ENCODE measurements at places on chromosomes 12 and 14.
A peak's percentile ranks its signal among the peaks of the same experiment; 100 is the strongest.

DNA sequence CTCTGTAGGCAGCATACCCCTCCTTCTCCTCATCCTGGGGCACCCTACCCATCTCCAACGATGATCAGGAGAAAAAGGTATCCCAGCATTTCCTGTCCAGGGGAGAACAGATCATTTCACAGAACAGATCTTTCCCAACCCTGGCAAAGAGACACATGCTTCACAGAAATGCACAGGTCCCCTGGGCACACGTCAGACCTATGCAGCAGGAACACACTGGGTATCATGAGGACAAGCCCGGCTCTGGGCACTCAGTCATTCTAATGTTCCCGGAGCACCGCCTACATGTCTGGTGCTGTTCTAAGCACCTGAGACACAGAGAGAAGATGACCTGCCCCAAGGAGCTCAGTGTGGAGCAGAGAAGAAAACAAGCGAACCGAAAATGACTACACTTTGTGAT is 56.2 kb downstream of the ACTN1 start:
- DNase-seq, result no peak

- no peak for DNase-seq
These were observed 663.4 kb downstream of the SLC16A7 start for GRCh38 chr12:60259225-60259624.

- no peak for DNase-seq
These were observed 86.6 kb downstream of the PPP1R12A start for GRCh38 chr12:79848339-79848738.

- no peak for DNase-seq
These were observed 54.0 kb upstream of the ELK3 start for GRCh38 chr12:96140174-96140573.

DNA sequence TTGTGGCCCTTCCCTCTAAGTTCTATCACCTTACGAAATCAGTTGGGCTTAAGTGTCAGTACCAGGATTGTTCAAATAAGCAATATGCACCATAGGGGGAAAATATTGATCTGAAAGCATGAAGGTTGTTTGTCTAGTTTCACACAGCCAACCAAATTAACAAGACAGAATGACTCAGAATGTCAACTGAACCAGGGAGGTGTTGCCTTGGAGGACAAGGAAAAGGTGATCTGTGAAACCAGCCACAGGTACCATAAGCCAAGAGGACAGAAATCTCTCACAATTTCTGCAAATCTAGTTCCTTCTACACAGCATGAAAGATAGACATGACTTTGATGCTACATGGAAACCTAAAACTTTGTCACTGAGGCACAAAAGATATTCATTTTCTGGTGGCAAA is 297.9 kb downstream of the BCL11B start:
- DNase-seq, result no peak

DNA sequence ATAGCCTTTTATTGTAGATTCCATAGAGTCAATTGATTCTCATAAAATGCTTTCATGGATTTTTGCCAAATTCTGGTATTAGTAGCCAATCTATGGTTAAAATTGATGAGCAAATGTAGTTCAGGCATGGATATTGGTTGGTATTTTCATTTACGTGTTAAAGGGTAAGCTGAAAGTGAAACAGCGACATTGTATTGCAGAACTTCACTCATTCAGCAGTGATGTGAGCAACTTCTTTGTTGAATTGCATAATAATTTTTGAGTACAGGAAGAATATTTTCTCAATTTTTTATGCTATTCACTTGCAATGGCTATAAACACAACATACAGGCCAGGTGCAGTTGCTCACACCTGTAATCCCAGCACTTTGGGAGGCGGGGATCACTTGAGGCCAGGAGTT is 24.2 kb upstream of the FAM222A start:
- no peak for DNase-seq

GRCh38 chr14:69242311-69243224 is 17.4 kb upstream of the GALNT16 start:
- DNase-seq, result no peak

- DNase-seq, result no peak
These were observed 2.9 kb upstream of the CLMN start for GRCh38 chr14:95322651-95323050.

DNA sequence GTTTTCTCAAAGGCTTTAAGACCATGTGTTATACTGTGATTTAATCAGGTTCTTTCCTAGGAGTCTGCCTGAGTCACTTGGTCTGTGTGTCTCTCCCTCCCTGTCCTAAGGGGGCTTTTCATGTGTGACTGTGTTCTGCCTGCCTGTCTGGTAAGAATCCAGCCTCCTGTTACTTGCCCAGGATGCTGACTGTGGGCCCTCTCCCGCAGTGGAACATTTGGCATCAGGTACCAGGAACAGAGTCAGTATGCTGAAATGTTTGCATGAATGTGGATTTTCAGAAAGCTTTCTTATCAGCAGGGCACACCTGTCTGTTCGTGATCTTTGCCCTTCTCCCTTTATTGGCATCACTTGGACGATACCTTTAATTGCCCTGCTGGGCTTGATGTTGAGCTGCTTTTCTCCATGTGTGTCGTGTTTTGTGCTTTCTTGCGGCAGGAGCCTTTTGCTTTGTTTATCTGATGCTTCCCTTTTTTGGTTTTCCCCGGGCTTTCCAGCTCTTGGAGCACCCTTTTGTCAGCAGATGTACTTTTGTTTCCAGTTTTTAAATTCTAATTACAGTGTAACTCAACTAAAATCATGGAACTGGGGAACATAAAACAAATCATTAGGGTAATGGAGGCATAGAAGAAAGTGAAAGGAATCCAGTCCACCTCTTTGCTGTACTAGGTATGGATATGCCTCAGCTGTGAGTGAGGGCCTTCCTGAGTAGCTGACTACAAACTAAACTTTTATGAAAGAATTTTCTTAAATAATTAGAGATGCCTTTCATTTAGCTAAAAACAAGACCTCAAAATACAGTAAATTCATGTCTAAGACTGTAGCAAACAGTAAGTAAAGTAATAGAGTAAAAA is 72.5 kb downstream of the TRAF3 start:
- no peak for DNase-seq

- no peak for DNase-seq
These were observed 35.3 kb downstream of the DICER1 start for GRCh38 chr14:95121911-95122620.

DNA sequence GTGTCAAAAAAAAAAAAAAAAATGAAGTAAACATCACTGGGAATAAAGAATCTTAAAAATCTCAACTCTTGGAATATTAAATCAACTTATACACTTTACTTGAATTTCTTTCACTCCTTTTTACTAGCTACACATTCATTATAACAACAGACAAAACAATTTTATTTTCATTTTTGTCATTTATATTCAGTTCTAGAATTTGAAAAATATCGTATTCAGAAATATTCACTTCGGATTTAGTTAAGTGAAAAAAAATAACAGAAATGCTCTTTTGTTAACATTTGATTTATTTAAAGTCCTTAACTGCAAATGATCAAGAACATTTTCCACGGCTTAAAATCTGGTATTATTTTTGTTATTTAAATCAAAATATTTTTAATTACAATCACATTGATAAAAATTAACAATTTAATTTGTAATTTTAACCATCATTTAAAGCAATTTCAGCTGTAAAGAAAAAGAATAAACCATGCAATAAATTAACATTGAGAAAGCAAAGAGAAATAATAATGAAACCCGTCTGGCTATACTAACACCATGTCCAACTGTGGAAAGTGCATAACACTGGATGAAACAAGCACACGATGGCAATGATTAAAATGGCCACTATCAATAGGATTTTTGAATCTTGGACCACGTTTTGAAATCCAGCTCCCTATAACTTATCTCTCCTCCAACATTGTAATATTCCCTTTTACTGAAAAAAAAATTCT is 5.2 kb downstream of the FOXA1 start:
- no peak for DNase-seq

DNA sequence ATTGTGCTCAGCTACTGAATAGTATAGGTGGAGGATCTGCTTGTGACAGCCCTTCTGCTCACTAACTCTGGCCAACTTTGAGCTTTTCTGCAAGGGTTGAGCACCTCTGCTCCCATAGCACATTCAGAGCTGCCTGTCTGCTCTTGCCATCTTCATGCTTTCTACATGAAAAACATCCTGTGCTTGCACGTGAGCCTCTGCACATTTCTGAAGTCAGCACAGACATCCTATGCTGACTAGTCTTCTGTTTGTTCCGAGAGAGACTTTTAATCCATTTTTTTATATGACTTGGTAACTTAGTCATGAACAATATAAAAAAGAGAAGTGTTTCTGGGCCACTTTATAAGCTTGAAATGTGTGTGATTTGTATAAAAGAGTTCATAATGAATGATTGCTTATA is 969.3 kb downstream of the TMTC2 start:
- DNase-seq, result no peak

- no peak for DNase-seq
These were observed 39.4 kb upstream of the ATXN2 start for GRCh38 chr12:111638556-111638955.

- DNase-seq, result no peak
These were observed 215.8 kb downstream of the PCNX1 start for GRCh38 chr14:71122866-71123565.

DNA sequence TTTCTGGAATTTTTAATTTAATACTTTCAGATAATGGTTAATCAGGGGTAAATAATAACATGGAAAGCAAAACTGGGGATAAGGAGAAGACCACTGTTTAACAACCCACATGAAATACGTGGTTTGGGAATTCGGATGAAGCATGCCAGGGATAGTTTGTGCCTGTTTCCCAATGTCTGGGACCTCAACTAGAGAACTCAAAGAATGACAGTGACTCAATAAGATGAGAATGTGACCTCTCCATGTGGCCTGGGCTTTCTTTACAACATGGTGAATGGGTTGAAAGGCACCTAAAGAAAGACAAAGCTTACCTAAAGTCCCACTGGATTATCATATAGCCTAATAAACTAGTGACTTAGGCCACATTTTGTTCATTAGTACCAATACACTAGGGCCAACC is 460.3 kb upstream of the LRFN5 start:
- no peak for DNase-seq

DNA sequence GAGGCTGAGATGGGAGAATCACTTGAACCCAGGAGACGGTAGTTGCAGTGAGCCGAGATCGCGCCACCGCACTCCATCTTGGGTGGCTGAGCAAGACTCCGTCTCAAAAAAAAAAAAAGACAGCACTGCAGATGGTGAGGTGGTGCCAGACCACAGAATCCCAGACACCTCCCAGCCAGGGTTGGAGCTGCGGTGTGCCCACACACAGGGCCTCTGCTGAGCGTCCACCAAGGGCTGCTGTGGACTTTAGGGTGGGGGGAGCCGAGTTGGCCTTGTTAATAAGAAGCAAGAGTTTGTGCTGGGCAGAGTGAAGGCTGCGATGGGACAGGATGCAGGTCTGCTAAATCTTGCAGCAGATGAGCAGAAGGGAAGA is 14.2 kb downstream of the KMT5A start:
- DNase-seq, result no peak

- no peak for DNase-seq
These were observed 53.2 kb upstream of the PKP2 start for GRCh38 chr12:32949815-32950214.

- DNase-seq, result no peak
These were observed 17.1 kb downstream of the POMT2 start for GRCh38 chr14:77303417-77304156.

DNA sequence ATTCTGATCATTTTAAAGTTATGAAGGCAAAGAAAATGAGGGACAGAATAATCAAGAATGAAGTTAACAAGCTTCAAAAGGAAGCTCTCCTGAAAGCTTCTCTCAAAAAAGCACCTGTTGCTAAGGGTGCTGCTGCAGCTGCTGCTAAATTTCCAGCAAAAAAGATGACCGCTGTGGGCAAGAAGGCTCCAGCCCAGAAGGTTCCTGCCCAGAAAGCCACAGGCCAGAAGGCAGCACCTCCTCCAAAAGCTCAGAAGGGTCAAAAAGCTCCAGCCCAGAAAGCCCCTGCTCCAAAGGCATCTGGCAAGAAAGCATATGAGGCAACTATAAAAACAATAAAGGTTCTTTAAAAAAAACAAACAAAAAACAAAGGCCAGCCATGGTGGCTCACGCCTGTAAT is 52.7 kb upstream of the NR2C1 start:
- no peak for DNase-seq

- DNase-seq, result peak; percentile 75
These were observed 397.4 kb upstream of the OR4E1 start for GRCh38 chr14:22071006-22071405.
